ENCODE measurements at places on chromosomes 4 and X.

DNA sequence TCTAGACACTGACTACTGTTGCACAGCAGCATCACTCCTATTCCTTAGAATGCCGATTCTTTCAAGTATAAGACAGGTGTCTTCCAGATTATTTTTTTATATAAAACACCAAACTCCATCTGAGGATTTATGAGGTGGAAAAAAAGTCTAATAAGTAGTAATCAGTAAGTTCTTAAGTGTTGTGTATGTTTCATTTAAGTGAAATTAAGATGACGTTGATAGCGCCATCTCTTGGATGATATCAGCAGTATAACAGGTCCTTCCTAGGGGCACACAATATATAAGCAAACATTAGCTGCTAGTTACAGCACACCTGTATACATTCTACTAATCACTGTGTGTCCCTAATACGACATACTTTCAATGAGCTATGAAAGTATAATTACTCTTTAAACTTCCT, 99.6 kb upstream of the STS start:
- no peak for DNase-seq

- no peak for DNase-seq
Measured at GRCh38 chr4:82850684-82851083, 40.3 kb downstream of the SEC31A start.

DNA sequence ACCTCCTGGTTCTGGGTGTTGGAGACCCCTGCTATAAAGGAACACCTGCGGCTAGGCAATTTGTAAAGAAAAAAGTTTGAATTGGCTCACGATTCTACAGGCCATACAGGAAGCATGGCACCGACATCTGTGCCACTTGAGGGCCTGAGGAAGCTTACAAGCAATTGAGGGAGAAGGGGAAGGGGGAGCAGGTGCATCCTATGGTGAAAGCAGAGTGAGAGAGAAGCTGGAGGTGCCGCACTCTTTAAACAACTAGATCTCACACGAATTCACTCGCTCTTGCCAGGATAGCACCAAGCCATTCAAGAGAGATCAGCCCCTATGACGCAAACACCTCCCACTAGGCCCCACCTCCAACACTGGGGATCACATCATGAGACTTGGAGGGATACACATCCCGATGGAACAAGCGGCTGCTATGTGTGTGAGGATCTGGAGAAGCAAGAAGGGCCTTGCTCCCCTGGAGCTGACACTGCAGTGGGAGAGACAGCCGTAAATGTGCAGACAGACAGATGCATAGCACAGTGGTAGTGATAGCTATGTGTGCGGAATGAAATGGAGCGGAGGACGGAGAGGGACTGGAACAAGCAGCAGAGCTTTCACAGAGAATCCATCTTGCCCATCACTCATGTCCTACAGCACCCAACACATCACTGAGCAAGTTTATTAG, 60.7 kb upstream of the HELT start:
- no peak for DNase-seq

DNA sequence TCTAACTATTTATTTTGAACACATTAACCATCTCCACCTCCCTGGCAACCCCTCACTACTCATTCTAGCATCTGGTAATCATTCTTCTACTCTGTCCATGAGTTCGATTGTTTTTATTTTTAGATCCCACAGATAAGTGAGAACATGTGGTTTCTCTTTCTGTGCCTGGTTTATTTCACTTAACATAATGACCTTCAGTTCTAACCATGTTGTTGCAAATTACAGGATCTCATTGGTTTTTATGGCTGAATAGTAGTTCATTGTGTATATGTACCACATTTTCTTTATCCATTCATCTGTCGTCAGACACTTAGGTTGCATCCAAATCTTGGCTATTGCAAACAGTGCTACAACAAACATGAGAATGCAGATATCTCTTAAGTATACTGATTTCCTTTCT, 33.4 kb upstream of the FAM47B start:
- DNase-seq = no peak

DNA sequence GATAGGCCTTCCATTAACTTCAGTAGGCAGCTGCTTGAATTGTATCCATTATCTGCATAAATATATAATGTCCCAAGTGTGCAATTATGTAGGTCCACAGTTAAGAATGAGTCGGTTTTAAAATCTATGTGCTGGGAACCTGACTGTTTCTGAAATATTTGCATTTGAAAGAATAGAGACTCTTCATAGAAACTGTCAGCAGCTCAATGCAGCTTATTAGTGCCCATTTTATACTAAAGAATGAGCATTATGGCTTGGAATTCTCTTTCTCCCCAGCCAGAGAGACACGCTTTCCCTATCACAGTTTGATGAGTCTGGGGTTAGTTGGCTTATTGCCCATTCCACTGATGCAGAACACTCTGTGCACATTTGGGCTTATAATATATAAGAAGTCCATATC, 202.0 kb upstream of the PCDH7 start:
- DNase-seq = no peak

DNA sequence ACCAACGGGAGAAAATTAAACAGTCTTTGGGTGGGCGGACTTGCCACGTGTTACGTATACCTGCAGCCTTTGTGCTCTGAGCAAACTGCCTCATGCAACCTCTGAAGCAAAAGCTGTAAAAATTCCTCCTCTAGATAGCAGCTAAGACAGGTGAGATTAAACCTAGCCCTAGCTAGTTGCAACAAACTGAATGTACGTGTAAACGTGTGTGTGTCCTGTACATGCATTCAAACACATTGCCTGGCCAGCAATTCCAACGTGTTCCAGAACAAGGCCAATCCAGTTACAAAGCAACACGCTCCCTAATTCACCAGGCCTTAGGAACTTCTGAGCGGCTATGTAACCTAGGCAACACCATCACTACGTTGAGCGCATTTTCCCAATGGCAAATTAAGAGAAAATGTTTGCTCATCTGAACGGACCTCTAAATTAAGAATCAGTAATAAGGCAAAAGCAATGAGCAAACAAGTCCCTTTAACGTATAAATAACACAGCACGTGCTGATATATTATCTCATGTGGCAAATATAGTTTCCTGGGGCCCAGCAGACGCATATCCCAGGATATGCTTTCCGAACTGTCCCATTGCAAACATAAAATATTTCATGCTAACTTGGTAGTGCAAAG, 792 bp downstream of the PPID start:
- DNase-seq = no peak

DNA sequence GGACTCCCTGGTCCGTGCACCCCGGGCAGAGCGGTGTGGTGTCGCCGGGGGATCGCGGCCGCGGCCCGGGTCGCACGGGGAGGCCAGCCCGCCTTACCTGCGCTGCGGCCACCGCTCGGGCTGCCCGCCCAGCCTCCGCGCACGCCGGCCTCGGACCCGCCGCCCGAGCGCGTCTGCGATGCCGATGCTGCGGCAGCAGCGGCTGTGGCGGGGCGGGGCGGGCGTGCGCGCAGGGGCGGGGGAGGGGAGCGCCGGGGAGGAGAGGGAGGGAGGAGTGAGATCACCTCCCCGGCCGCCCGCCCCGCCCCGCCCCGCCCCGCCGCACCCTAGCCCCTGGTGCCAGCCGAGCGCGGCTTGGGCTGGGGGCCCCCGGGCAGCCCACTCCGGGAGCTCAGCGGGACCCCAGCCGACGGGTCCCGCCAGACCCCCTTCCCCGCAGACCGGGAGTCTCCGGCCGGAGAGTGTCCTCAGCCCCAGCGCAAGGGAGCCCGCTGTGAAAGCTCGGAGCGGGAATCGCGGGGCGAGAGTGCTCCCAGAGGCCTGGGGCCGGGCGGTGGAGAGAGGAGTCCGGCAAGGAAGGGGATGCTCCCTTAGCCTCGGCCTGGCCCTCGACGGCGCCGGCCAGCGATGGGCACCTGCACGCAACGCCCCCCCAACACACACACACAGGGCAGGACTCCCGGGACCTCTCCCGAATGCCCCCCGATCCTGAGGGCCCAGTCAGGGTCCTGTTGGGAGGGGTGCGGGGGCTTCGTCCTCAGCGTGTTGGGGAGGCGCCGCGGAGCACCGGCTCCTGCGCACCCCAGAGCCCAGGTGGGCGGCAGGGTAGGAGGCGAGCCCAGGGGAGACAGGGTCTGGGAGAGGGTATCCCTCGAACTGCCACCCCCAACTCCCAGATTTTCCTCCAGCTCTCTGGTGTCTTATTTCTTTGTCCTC, at the start of gene L1CAM:
L1CAM (minus strand) TSS at position 206 of the 936 bp plus-strand sequence. CDS start 10,337 bp downstream, outside the sequence.
- no peak for DNase-seq

- DNase-seq = no peak
Measured at GRCh38 chrX:143455046-143455445, 62.2 kb downstream of the SPANXN3 start.

GRCh38 chr4:164377277-164377676, 376.7 kb upstream of the SMIM31 start:
- DNase-seq = no peak

DNA sequence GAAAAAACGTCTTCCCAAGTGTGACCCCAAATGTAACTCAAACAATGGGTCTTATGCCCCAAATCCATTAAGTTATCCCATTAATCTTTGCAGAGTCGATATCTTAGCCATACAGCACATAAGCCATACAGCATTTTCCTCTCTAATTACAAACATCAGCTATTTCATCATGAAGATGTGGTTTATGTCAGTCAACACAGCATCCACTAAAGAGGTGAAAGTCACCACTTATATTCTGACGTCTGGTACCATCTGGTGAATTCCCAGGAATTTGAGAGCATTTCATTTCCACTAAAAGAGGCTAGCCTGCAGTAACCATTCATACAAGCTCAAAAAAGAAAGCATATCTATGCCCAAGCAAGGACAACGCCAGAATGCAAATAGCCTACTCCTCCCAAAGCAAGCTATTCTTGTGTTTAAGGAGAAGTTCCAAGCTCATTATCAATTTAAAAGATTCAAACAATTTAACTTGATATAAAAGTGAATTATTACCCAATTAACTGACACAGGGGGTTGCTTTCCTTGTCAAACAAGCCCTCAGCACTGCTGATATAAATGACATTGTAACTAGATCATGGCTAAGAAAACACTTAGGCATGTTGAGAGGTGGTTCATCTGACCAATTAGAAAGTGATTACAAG, 203.3 kb downstream of the ANTXR2 start:
- no peak for DNase-seq

DNA sequence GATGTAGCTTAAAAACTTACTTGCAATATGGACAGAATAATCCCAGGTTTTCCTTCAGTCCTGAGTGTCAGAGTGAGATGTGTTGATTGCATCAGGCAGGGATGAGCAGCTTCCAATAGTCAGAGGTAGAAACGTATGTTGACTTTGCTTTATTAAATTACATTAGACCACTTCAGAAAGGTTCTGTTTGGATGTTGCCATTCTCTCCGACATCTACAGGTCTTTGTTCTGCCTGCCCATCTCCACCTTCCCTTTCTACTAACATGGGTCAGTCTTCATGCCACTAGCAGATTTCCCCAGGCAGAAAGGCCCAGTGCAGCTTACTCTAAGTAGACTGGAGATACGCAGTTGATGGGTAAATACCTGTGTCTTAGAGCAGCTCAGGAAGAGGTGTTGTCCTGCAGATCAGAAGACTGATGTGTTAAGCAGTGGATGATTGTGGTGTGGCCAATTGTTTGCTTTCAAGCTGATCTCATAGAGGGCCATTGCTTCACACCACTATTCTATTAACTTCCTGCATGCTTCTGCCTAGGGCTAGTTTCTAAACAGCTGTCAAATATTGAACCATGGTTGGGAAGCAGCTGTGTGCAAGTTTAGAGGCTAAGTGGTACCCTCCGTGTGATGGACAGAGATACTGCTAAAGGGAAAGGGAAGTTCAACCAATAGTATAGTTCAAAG, 1.8 kb downstream of the FRMPD4 start:
- DNase-seq = no peak

DNA sequence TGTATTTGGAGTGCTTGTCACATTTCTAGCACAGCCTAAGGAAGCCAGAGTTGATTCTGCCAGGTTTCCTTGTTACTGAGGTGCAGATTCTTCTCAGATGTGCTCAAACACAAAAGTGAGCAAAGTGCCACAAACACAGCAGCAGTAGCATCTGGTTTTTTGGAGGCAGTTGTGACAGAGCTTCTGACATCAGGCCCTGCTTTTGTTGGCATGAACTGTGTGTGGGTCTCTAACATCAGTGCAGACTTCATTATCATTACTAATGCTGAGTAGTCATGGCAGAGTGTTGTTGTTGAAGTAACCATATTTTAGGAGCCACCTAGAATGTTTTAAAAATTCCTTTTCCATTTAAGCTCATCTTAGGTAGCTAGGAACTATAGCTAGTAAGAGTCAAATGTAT, 656.6 kb downstream of the ANKRD50 start:
- DNase-seq = no peak

DNA sequence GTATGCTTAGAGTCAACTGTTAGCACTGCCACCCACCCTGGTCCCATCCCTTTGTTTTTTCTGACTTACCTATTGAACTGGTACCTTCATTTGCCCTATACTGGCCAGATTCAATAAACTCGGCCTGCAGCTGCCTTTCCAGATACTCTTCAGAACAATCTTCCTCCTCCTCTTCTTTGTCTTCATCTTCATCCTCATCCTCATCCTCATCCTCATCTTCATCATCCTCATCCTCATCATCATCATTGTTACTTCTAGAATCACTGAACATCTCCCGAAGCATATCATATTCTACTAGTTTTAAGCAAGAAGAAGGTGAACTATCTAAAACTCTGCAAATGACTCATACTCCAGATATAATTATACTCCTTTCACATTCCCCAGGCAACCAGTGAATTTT, 14.9 kb downstream of the TAF7L start:
- no peak for DNase-seq

- DNase-seq = no peak
Measured at GRCh38 chrX:2351999-2352995, 148.5 kb downstream of the DHRSX start.

DNA sequence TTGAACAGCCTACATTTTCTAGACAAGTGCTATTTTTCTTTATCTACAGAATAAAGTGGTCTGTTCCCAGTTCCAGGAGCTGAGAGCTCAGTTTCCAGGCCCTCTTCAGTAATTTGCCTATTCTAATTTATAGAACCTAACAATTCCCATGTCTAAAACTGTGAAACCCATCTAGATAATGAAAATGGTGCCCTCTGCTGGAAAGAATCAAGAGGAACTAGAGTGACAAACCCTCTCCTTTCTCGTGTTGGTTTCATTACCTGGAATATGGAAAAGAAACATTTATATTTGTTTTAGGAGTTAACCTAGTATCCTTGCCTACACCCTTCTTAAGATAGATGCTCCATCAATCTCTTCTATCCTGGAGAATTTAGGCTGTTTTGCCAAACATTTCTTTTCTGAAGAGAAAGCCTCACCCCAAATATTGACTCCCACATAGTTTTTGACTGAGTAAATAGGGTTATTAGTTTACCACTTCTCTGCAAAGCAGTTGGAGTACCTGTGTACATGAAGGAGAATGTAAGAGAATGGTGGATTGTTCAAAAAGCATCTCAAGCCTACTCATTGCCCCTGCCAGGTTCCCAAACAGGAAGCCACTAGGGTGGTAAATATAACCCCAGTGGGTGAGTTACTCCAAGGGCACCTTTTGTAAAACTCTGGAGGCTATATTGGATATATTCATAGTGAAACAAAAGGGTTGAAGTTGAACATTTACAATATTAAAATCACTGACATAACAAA, 121.6 kb downstream of the RASL11B start:
- DNase-seq = peak; percentile 59

DNA sequence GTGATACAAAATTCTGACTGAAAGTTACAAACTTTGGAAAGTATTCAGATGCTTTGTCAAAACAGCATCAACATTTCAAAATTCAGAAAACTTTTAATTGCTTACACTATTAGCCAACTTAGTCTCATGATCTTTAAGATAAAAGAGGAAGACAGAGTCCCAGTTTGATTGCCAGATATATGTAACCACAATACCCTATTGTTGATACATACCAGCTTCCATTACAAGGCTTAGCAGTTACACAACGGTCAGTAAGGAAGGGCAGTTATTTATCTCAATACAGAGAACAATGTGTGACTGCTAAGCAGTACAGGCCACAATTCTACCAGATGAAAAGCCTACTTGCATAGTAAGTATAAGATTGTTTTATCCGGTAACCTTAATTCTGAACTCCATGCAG, 138.4 kb downstream of the SPANXN3 start:
- DNase-seq = peak; percentile 49

Data from AML-193 (cell line).